ENCODE measurements at places on chromosomes 7 and 10. TPM values are rescaled to one million over a fixed set of nuclear protein-coding genes. Genes with fewer than 3 reads are reported as not detected.

USP6NL gene
- total RNA-seq, result 35.6 TPM

CLCN1 gene
- total RNA-seq, result 1.9 TPM

GRCh38 chr10:5630112-5630436 is 36.3 kb downstream of the ASB13 start:
- DNase-seq, result no peak

VCL gene
- total RNA-seq, result 113 TPM

CHN2 gene
- 16.5 TPM for total RNA-seq

DNA sequence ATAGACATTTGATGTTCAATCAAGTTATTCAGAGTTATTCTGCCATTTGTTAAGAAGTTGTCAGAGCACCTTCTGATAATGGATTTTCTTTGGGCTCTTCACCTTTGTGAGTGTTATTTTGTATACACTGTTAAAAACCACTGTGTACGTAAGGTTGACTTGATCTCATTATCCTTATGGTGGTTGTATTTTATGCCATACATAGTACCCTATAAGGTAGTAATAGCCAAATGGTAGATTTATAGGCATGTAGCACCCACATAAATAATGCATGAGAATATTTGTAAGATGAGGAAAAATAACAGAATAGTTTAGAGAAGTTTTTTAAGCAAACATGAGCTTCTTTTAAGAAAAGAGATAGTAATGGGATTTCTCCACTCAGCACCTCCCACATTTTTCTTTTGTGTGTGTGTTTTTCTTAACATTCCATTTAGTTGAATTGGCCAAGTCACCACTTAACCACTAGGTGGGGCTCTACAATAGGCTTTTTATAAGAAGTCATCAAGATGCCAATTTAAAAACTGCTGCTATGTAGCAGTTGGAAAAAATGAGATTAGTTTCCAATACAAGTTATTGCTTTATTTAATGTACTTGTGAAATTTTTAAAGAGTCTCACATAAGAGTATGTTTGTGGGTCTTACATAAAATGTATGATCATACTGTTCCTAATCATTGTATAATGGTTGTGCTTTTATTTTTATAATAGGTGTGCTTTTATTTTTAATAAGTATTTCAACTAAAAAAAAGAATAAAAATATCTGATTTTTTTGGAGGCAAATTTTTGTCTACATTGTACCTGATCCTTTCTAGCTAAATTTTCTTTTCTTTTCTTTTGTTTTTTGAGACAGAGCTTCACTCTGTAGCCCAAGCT is 41.1 kb upstream of the STMP1 start:
- peak; percentile 48 for DNase-seq

DNA sequence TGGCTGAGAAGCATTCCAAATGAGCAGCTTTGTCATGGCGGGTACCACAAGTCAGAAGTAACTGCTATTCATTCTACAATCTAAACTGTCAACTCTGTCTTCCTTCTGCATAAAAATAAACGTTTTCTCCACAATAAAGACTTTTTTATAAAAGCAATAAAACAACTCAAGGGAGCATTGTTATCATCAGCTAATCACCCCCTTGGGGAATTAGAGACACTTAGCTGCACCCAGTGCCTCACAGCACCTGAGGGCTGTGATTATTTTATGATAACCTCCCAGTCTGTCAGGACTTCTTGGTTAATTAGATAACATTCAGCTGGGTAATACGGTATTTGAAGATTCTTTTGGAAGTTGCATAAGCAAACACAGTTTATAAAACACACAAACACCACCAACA is 155.6 kb downstream of the PPP1R3A start:
- DNase-seq, result no peak

DNA sequence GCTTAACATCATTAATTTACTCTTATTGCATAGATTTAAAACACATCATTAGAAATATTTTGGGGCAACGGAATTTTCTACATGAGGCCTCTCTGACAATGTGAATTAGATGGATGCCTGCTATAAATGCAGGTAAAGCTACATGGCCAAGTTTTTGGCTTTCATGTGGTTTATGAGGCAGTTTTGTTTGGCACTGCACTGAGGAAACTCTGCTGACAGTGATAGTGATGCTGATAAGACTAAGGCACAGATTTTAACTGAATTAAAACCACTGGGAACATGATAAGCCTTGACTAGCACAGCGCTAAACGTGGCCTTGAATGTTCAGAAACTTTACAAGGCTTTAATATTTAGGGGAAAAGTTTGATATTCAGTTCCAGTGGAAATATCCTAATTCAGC is 114.3 kb upstream of the NOBOX start:
- DNase-seq, result no peak

FAM180A gene
- total RNA-seq, result not detected

KCNH2 gene
- 0.66 TPM for total RNA-seq

Data from Caco-2 (cell line).